ENCODE measurements at places on chromosomes 5 and 9.

DNA sequence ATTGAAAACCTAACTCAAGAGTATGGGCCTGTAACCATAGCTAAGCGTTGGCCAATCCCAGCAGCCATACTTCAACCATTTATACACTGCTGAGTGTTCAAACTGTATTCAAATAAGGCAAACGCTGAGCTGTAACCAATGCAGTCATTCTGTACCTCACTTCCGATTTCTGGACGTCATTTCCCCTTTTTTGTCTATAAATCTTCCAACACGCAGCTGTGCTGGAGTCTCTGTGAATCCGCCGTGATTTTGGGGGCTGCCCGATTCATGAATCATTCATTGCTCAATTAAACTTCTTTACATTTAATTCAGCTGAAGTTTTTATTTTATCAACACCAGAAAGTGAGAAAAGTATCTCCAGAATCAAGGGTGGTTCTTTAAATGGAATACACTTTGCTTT lies 31.7 kb downstream of the MTX3 start:
- no peak for DNase-seq

DNA sequence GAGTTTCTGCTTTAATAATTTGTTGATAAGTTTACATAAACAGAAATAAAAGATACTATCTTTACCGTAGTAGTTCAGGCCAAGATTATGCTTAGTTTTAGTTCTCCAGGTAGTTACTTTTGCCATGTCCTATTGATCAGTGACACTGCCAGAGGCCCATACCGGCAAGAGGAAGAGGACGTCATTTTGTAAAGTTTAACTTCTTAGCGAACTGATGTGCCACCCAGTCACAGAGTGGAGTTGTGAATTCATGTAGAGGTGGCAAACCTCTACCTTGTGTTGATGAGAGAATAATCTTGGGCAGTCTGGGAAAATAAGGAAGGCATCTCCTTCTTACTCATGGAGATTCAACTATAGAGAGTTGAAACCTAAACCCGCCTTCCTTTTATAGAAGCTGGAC lies 21.8 kb downstream of the RGMB start:
- no peak for DNase-seq

GRCh38 chr5:17481378-17481777 lies 16.7 kb upstream of the TAF11L2 start:
- no peak for DNase-seq

GRCh38 chr5:77824981-77825380 lies 48.8 kb upstream of the TBCA start:
- DNase-seq, result no peak

DNA sequence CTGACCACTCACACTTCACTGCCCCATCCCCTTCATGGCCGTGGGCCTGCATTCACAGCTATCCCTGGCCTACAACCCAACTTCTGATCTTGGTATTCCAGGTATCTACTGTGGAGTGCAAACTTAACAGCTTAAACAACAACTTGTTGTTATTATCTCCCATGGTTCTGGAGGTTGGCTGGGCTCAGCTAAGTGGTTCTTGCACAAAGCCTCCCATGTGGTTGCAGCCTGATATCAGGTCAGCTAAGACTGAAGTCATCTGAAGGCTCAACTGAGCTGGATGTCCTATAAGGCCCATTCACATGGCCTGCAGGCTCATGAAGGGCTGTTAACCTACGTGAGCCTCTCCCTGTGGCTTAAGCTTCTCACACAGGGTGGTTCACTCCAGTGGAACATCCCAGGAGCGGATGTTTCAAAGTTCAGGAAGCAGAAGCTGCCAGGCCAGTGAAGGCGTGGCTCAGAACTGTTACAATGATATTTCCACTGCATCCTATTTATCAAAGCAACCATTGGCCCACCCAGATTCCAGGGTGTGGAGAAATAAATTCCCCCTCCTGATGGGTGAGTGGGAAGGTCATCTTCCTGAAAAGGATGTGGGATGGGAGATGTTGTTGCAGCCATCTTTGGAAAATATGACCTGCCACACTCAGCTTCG lies 30.0 kb upstream of the TRIO start:
- no peak for DNase-seq

- DNase-seq, result no peak
Measured at GRCh38 chr5:115414406-115415142, 118.1 kb upstream of the CCDC112 start.

DNA sequence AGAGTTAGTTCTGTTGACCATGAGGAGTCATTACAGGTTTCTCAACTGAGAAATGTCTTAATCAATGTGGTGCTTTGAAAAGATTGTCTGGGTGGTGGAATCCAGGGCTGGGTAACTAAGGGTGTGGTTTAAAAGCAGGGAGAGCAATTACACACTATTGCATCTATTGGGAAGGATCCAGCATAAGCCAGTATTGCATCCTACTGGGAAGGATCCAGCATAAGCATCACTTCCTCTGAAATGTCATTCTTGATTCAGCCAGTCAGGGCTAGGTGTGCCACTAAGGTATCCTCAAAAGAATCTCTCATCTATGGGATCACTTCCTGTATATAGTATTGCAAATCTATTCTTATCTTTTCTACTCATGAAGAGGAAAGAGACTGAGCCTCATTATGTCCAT lies 38.6 kb downstream of the ELOVL7 start:
- DNase-seq, result no peak

DNA sequence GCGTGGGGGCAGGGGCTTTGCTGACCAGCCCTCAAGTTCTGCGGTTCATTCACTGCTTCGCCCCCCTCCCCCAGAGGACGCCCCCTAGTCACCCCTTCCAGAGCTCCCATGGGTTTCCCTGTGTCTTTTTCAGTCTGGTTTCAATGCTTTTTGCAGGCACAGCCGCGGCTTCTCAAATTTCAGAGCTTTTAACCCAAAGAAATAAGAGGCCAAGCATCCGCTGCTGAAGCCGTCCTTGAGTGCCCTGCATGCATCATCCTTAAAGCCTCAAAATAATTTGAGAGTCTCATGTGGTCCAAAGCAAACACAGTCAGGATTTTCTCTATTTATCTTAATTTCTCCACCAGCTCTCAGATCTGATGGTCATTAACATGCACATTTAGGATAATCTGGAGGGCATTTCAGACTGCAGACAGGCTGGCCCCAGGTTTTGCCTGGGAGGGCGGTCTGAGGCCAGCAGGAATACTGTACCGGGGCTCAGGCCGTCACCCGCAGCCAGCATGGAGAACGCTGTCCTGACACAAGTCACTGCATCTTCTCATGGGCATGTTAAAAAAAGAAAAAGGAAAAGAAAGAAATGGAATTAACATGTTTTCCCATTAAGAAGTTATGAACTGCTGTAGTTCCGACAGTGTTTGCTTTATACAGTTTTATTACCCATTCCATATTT lies 420.8 kb upstream of the IRX4 start:
- DNase-seq, result no peak

DNA sequence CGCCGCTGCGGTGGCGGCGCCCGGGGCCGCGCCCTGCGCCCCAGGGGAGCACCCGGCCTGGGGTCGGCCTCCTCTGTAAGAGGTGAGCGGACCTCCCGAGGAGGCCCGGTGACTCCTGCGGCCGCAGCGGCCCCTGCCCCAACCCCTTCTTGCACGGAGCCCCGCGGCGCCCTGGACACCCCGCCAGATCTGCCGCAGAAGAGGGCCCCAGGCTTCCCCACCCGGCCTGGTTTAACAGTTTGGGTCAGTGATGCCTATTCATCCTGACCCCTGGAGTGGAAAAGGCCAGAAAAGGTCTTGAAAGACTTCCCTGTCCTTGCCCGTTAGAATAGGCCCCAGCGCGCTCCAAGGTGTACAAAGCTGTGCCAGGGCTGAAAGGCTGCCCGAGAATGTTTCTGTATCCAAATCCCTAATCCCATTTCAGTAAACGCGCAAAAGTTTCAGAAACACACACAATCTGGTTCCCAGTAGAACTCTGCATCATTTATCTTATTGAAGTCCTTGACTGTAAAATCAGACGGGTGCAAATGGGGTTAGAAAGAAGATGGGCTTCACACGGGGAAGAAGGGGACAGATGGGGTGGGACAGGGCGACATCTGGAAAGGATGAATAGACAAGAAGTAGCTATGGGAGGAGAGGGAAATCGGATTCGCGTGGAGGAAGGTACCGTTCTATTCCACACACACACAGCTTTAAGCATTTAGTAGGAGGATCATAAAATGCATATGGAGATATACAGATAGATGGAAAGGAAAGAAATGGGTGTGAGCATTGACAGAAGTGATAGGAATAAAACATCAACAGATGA lies 1.1 kb upstream of the SSBP2 start:
- no peak for DNase-seq

DNA sequence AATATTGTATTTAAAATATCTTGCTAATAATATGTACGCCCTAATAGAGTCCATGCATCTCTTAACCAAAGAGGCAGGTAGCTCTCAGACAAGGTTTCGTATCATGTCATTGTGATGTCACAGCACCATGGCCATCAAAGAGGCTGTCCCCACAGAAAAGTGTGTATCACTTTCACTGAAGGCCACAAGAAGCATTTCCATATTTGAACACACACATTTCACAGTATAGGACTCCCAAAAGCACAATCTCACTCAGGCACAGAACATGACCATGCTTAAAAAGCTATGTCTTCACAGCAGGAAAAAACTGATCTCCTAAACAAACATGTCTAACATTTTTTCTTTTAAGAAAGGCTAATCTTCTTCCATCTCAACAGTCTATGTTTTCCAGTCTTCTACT lies 133.8 kb downstream of the DENND1A start:
- DNase-seq, result no peak

GRCh38 chr5:148268566-148268965 lies at the start of gene SPINK13:
Gene SPINK13, plus strand, starts transcription at chr5:148268794. Its CDS starts 1,279 bp downstream, at chr5:148270073.
- no peak for DNase-seq

- DNase-seq, result no peak
Measured at GRCh38 chr9:89841456-89841855, 236.6 kb downstream of the GADD45G start.

DNA sequence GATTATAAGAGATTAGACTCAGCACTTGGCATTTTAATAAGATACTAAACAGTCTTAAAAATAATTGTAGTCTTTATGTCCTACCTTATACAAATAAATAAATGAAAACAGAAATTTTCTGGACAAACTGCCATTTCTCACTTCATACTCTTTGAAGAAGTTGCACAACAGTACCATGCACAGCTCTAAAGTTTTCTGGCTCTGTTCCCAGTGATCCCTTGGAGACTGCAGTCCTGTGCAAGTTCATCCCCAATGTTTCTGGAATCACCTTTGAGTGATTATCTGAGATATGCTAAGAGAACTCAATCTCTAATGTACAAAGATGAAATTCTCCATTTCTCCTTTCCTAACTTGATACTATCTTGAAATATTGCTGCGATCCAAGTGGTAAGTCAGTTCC lies 330.4 kb upstream of the EDIL3 start:
- no peak for DNase-seq

- DNase-seq, result no peak
Measured at GRCh38 chr9:13118313-13118712, 161.2 kb downstream of the MPDZ start.

DNA sequence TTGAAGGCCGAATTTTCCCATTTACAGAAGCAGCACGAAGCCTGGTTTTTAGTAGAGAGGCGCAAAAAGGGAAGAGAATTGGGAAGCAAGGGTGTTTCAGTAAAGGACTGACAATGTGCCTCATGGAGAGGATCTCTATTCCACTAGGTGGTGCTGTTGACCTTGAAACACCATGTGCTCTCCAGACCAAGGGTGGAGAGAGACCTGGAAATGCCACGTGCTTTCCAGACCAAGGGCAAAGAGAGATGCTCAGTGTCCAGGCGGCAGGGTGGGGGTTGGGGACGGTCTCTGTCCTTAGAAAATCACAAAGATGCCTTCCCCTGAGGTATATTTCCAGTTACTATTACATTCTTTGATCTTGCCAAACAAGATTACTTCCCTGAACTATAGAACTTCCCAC lies 425.3 kb downstream of the CSNK1G3 start:
- no peak for DNase-seq

GRCh38 chr5:128774605-128775004 lies 190.7 kb upstream of the SLC27A6 start:
- DNase-seq, result no peak

GRCh38 chr5:13735691-13736090 lies 208.8 kb downstream of the DNAH5 start:
- DNase-seq, result no peak

- no peak for DNase-seq
Measured at GRCh38 chr5:80707645-80708044, 52.9 kb upstream of the DHFR start.

DNA sequence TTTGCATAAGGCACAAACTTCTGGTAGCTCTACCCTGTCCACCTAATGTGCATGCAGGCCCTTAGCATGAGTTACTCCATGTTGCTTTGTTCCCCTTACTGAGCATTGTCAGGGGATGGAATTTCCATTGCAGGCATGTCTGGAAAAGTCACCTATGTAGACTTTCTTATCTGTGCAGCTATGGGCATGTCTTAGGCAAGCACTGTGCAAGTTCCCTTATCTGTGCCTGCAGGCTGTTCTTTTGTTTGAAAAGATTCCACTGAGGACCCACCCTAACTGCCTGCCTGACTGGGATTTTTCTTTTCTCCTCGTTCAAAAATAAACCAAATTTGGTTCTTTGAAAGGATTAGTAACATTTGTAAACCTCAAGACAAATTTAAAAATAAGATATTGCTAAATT lies 587.0 kb downstream of the CDH18 start:
- DNase-seq, result no peak

DNA sequence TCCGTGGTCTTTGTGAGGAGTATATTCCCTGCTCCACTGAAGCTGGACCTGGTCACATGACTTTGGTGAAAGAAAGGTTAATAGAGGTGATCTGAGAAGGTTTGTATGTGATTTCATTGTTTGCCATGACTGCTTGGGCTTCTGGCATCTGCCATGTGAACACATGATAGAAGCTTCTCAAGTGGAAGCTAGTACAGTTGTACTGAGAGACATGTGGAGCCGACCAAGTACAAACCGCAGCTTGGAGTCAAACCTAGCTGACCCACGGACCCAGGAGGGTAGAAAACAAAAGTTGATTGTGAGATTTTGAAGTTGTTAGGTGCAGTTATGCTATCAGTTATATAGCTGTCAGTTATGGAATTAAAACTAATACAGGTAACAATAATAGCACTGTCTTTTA lies 140.4 kb downstream of the CARTPT start:
- no peak for DNase-seq

DNA sequence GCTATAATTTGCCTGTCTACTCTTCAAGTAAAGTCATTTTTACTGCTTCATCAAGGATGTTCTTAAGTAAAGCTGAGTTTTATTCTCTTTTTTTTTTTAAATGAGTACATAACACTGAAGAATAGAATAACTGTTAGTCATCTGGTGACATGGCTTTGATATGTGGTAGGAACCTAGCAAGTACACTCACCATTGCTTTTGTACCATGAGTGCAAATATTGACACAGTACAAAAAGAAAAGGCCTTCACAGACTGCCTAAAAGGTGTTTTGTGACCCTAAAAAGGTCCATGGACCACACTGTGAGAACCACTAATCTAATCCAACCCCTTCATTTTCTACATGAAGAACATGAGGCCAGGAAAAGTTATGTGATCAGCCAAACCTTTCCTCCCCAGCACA lies 55.0 kb downstream of the ECPAS start:
- DNase-seq, result no peak

Data from stimulated activated CD8-positive, alpha-beta memory T cell treated with anti-CD3 and anti-CD28 coated beads, Interleukin-4, amount 100 ng/mL, for 1 hour (primary cell).